ENCODE measurements at places on chromosomes 4 and X.

DNA sequence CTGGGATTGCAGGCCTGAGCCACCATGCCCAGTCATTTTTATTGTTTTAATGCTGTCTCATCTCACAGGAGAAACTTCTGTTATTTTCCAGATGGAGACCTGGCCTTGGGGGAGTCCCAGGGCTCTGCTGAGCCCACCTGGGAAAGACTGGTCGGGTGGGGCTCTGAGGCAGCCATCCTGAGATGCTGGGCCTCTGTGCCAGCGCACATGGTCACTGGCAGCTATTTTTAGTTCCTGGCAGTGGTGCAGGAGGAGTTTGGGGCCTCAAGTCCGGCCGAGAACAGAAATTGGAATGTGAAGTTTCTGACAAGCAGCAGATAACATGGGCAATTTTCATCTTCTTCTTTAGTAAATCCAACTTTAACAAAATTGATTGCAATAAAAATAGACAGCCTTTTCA is 44.5 kb downstream of the SORCS2 start:
- DNase-seq, result no peak

GRCh38 chr4:98383431-98384106 is 122.4 kb downstream of the RAP1GDS1 start:
- no peak for DNase-seq

DNA sequence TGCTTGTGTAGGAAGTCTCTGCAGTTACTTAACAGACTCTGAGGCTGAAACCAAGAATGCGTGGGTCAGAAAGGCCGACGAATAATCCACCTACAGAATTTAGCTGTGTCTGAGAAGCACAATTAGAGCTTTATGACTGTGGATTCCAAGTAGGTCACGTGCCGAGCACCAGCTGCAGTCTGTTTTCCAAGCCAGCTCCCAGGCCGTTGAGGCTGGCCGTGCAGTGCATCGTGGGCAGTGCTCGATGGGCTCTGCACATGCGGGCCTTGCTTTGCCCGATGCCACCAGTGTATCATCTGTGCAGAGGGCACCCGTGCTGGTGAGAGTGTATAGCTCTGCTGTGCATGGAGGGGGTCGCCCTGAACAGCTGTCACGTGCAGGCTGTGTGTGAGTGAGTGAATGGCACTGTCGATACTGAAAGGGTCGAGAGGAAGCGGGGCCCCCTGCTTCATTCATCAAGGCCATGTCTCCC is 67.5 kb upstream of the CLDN34 start:
- DNase-seq, result no peak

- DNase-seq, result no peak
Observed at GRCh38 chrX:153517946-153518834, 748 bp downstream of the ATP2B3 start.

DNA sequence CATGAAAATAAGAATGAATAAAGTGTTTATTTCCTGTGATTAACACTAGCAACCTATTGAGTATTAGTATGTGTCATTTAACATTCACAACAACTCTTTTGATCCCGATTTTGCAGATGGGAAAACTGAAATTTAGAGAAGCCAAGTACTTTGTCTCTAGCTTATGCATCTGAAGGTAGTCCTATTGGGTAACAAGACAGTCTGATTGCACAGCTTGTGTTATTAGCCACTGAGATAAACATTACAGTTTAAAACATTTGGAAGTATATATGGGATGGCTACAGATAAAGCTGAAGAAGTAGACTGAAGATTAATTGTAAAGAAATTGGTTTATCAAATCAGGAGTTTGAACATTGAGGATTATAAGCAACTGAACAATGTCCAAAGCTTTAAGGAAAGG is 99.6 kb upstream of the PDE5A start:
- DNase-seq, result no peak

DNA sequence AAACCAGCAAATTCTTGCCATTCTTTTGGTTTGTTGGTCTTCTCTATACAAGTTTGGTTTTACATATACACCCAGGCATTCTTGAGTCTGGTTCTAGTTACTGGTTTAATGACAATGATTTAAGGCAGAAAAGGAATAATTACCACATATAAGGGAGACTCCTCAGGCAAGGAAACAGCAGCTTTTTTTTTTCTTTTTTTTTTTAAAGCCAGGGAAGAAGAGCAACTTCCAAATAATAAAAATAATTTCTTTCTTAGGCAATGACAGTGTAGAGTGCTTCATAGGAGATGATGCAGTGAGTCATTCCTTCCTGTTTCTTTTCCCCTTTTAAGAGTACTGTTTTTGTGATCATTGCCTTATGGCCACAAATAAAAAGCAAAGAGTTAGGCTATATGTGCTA is 289.7 kb downstream of the DKK2 start:
- no peak for DNase-seq

DNA sequence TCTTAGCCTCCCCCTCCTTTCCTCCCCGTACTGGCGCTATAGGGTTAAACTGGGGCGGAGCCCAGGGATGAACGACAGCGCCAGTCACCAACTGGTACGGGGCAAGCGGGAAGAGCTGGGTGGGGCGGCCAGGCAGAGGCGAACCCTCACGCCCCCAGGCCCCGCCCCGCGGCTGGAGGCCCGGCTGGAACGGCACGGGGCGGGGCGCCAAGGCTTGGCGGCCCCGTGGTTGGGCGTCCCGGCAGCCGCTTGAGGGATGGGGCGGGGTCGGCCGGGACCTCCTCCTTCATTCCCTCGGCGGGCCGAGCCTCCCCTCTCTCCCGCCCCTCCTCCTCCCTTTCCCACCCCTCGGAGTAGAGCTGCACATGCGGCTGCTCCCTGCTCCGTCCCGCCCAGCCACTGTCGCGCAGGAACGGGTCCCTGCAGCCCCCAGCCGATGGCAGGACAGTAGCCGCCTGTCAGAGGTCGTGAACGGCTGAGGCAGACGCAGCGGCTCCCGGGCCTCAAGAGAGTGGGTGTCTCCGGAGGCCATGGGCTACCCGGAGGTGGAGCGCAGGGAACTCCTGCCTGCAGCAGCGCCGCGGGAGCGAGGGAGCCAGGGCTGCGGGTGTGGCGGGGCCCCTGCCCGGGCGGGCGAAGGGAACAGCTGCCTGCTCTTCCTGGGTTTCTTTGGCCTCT is at the start of gene EDA:
Gene EDA (plus strand): TSS at position 335 of the 678 bp plus-strand sequence.
- no peak for DNase-seq

- no peak for DNase-seq
Observed at GRCh38 chrX:141934059-141934641, 30.5 kb downstream of the MAGEC1 start.

DNA sequence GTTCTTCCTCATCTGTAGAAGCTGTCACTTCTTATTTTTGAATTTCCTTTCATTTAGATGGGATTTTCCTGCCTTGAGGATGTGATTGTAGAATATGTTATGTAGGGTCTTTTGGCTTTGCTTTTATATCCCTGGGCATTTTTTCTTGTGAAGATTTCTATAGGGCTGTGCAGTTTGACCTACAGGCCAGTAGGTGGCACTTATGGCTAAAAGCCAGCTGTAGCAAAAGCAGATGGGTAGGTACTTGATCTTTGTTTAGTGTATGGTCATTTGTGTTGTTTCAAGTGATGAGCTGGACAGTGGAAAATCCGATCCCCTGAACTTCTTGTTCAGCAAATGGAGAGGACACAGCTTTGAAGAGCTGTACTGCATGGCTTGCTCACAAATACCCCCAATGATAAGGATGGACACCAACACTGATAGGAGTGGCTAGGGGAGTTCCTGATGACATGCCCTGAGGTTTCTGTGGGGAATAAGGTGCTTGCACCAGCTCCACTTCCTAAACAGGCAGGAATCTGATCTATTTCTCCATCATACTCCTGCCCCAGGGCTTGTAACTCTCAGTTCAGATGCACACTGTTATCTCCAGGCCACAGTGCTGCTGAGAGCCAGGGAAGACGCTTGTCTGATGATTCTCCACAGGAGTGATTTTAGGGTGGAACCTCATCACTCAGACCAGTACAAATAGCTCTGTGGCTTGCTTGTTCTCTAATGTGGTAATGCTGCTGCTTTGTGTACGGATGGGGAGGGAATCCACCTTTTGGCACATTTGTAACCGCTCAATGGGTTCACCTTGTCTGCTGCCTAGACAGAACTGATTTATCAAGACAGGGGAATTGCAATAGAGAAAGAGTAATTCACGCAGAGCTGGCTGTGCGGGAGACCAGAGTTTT is 417.1 kb upstream of the MAGEB16 start:
- no peak for DNase-seq

GRCh38 chr4:46967631-46968030 is 25.8 kb downstream of the GABRA4 start:
- no peak for DNase-seq

GRCh38 chrX:152942077-152942442 is 44.2 kb downstream of the ZNF185 start:
- no peak for DNase-seq

DNA sequence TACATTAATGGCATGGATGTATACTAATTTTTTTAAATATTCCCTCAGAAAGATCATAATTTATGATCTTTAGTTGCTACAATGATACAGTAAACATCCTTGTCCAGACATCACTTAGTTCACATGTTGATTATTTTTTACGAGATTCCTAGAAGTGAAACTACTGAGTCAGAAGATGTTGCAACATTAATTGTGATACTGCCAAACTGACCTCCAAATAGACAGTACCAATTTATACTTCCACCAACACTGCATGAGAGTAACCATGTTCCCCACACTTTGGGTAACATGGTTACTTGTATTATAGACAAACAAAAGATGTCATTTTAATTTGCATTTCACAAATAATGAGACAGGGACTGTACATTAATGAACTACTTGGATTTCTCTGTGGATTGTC is 19.6 kb downstream of the RCHY1 start:
- no peak for DNase-seq

DNA sequence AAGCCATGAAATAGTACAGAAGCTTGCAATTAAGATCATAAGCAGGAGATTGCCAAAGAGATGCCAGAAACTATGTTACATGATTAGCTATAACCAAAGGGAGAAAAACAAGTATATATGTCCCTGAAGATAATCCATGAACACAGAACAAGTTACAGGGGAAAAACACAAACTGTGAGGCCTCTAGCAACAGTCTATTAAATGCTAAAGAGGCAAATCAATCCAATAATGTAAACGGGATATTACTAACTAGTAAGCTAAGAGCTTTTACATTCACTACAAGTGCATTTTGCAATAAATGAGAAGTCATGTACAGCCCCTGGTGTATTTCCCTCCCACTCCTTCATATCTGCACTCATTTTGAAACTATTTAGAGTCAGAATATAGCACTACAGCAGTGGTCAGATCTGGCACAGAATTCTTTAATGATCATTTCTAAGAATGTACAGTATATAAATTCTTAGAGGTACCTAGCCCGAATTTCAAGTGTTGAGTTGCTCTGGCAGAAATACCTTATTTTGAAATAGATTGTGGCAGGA is 449.8 kb upstream of the SMIM31 start:
- DNase-seq, result no peak

- DNase-seq, result no peak
Observed at GRCh38 chr4:127732623-127733328, 2.6 kb downstream of the SLC25A31 start.

DNA sequence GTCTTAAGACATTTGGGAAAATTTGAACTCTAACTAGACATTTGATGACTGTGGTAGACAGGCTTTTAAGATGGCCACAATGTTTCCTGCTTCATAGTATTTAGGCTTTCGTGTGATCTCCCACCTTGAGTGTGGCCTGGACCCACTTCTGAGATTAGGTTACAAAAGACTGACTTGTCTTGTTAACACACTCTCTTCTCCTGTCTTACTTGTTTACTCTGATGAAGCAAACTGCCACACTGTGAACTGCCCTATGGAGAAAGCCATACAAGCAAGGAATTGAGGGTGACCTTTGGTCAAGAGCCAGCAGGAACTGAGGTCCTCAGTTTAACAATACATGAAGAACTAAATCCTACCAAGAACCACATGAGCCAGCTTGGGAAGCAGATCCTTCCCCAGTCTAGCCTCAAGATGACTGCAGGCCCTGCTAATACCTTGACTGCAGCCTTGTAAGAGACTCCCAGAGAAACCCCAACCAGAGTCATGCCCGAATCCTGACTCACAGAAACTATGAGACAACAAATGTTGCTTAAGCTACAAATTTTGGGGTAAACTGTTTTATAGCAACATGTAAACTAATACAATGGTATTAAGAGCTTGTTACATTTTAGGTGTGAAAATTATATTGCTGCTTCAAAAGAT is 20.3 kb downstream of the UBA6 start:
- DNase-seq, result no peak

DNA sequence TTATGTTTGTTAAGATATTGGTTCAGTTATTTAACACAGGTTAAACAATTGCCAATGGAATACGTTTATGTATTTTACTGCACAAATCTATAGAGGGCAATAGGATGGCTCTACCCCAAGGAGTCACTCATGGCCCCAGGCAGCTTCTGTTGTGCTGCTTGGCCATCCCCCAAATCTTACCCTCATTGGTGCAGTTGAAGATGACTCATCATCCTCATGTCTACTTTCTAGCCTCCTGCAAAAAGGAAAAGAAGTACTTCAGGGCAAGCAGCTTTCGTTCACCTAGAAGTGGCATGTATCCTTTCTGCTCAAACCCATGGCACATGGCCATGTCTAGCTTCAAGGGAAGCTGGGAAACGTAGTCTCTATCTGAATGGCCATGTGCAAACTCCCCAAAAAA is 14.2 kb downstream of the PHOX2B start:
- no peak for DNase-seq

- no peak for DNase-seq
Observed at GRCh38 chrX:99750721-99751120, 659.4 kb downstream of the PCDH19 start.

- DNase-seq, result no peak
Observed at GRCh38 chr4:113574636-113575103, 186.9 kb downstream of the CAMK2D start.

GRCh38 chr4:112058433-112058832 is 86.8 kb upstream of the FAM241A start:
- DNase-seq, result no peak

- DNase-seq, result no peak
Observed at GRCh38 chr4:43049326-43049725, 156.8 kb downstream of the GRXCR1 start.

GRCh38 chr4:22389240-22389870 is 126.5 kb downstream of the ADGRA3 start:
- no peak for DNase-seq

DNA sequence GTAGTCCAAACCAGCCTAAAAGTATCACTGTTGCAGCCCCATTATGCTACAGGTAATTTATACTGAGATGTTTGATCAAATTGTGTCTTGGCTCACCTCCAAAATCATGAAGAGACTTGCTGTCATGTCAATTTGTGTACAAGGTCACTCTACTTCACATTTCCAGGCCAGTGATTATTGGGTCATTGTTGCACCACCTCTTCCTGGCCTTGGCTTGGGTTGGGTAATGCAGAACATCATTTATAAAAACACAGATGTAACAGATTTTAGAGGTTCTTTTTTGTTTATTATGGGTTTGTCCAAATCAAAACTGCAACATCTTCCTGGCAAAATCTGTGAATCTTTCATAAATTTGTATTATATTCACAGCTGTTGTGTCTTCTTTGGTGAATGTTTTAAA is 459.5 kb downstream of the ANKRD50 start:
- no peak for DNase-seq

GRCh38 chr4:159266981-159267868 is 164.3 kb downstream of the RAPGEF2 start:
- DNase-seq, result no peak

DNA sequence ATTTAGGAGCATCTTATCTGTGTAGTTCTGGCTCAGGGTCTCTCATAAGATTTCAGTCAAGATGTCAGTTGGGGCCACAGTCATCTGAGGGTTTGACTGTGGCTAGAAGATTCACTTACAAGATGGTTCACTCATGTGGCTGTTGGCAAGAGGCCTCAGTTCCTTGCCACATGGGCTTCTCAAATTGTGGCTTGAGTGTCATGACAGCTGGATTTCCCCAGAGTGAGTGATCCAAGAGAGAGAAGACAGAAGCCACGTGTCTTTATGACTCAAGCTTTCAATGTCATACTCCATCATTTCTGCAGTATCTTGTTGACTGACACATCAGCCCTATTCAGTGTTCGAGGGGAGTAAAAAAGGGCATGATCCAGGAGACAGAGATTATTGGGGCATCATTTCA is 131.3 kb upstream of the AP1S2 start:
- DNase-seq, result no peak
